Activated T-helper 17 cell treated with anti-CD3 and anti-CD28 coated beads, Interleukin-2, amount 50 U/mL, for 72 hours (primary cell): ENCODE measurements at places on chromosomes 16 and 17. TPM values are rescaled to one million over a fixed set of nuclear protein-coding genes. Genes with fewer than 3 reads are reported as not detected.
A peak's percentile ranks its signal among the peaks of the same experiment; 100 is the strongest.

DNA sequence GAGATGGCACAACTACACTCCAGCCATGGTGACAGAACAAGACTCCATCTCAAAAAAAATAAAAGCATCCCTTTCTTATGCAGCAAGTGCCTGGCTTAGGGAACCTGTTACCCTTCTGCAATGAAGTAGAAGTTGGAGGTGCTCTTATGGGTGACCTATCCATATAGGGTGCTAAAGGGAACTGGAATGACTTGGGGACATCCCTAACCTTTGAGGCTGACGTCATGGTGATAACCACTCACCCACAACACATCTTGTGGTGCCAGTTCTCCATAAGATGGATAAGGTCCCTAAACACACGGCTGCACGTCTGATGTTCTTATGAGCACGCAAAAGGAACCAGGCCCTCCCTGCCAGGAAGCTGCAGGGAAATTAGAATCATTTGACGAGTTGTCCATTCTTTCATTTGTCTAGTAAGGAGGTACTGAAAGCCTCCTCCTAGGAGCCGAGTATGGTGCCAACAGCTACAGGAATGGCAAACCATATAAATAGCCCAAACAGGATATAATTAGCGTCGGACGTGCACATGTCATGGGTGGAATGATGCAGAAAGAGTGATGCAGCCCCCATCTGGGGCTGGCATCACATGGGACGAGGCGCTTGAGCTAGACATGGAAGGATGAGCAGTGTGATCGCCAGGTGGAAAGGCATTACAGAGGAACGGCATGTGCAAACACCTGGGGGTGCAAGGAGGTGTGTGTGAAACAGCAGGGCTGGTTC lies 52.5 kb downstream of the ARHGAP27 start:
- H3K27me3 ChIP-seq, result peaks cover 5% of the 10 kb centered on the region
- ATAC-seq, result peak; percentile 28
- H3K27ac ChIP-seq, result no peak overlapping the region
- H3K4me3 ChIP-seq, result no peak overlapping the region
- H3K36me3 ChIP-seq, result no peaks in the 10 kb centered on the region

DNA sequence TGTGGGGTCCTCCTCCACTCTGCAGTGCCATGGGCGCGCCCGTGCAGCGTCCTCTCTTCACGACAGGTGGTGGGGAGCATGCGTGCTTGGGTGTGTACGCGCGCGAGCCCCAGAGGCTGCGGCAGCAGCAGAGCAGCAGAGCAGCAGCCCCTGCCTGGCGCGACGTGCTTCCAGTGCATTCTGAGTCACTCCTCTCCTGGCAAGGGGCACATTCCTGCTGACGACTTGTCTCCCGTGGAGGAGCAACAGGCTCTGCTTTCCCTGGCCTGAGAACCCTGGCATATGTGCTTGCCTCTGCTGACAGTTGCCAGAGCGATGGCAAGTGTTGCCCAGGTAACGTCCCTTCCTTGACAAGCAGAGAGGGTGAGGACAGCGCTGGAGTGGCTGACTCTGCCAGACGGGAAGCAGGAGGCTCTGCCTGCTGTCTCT lies 133.8 kb upstream of the PLCG2 start:
- H3K36me3 ChIP-seq, result no peaks in the 10 kb centered on the region
- H3K4me1 ChIP-seq, result peaks cover 13% of the 10 kb centered on the region
- no peak for ATAC-seq

DNA sequence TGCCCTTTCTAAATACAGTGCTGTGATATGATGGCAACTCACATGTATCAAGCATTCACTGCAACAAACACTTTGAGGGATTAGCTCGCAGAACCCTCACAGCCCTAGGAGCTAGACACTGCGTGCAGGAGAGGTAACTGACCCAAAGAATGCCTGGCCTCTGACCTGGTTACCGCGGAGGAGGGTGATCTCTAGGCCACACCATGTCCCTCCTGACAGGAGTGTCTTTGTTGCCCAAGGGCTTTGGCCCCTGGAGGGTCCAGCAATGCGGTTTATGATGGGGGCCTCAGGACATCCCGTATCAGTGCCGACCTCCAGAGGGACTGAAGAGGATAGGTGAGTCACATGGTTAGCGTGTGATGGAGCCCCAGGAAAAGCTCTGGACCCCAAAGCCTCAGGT lies 130.6 kb downstream of the MGAT5B start:
- H3K36me3 ChIP-seq, result no peaks in the 10 kb centered on the region
- H3K4me3 ChIP-seq, result peak overlapping the region; percentile 77
- H3K4me1 ChIP-seq, result peaks cover 24% of the 10 kb centered on the region
- ATAC-seq, result no peak
- no peaks in the 10 kb centered on the region for H3K27me3 ChIP-seq

DNA sequence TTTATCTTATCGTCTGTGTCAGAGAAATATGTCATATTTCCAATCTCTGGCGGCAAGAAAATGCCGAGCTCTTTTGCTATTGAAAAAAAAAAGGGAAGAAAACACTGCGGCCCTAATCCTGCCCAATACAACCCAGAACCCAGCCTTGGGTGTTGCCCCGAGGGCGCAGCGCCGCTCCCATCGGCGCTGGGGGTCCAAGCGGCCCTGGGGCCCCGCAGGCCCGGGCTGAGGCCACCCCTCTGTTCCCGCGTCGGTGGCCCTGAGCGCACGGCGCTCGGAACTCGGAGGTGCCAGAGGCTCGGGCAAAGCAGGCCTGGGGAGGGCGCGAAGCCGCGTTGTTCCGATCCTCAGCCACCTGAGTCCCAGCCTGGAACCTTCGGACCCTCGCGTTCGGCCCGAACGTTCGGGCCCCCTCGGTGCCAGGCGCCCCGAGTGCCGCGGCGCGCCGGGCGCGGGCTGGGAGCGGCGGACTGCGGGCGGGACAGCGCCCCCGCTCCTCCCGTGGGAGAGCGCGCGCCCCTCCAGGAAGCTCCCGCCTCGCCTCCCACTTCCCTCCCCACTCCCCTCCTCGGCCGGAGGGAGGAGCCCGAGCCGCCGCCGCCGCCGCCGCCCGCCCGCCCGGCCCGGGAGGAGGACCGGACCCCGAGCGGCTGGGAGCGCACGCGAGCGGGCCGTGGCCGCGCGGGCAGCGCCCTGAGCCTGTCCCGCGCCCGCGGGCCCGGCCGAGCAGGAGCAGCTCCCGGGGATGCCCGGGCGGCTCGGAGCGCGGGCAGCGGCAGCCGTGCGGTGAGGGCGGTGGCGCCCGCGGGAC lies at the start of gene CPNE2:
Gene CPNE2, plus strand, starts transcription at position 609 of the 811 bp plus-strand sequence. CDS start 18,160 bp downstream, outside the sequence.
- H3K4me3 ChIP-seq, result peak within 1 kb of the TSS; percentile 73
- peak; percentile 76 for ATAC-seq
- H3K27ac ChIP-seq, result no peak within 1 kb of the TSS
- H3K4me1 ChIP-seq, result no peaks in the 10 kb centered on the region
- H3K27me3 ChIP-seq, result no peaks in the 10 kb centered on the region
- H3K36me3 ChIP-seq, result no peaks in the 10 kb centered on the region

- H3K36me3 ChIP-seq, result no peaks in the 10 kb centered on the region
- H3K4me1 ChIP-seq, result no peaks in the 10 kb centered on the region
- no peak overlapping the region for H3K4me3 ChIP-seq
- ATAC-seq, result no peak
- H3K27ac ChIP-seq, result no peak overlapping the region
- H3K27me3 ChIP-seq, result peaks cover 17% of the 10 kb centered on the region
These were observed 5.0 kb downstream of the SLC6A2 start for GRCh38 chr16:55660828-55661227.

- H3K36me3 ChIP-seq, result no peaks in the 10 kb centered on the region
- no peak overlapping the region for H3K27ac ChIP-seq
- no peaks in the 10 kb centered on the region for H3K4me1 ChIP-seq
- H3K27me3 ChIP-seq, result no peaks in the 10 kb centered on the region
These were observed 9.6 kb upstream of the METTL16 start for GRCh38 chr17:2521257-2521656.

GRCh38 chr17:82023447-82024241 lies 539 bp downstream of the LRRC45 start:
- H3K36me3 ChIP-seq, result peaks cover 10% of the 10 kb centered on the region
- H3K27ac ChIP-seq, result no peak overlapping the region
- H3K4me3 ChIP-seq, result peak overlapping the region; percentile 90
- H3K4me1 ChIP-seq, result no peaks in the 10 kb centered on the region
- no peaks in the 10 kb centered on the region for H3K27me3 ChIP-seq

DNA sequence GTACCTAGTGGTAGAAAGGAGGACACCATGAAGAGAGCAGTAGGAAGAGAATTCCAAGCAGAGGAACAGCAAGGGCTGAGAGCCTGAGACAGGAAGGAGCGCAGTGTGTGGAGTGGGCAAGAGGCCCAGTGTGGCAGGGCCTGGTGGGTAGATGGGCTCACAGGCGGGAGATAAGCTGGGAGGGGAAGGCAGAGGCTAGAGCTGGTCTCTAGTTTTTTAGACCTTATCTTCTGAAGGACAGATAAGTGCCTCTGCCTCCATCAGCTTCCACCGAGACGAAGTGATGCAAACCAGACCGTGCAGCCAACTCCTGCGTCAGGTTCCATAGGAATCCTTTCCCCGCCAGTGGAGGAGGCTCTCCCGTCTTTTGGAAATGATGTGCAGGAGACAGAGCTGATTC lies 33.6 kb downstream of the CDH1 start:
- no peak for ATAC-seq
- peaks cover 4% of the 10 kb centered on the region for H3K27me3 ChIP-seq
- no peak overlapping the region for H3K27ac ChIP-seq
- H3K36me3 ChIP-seq, result no peaks in the 10 kb centered on the region

GRCh38 chr16:82631701-82632685 lies 5.2 kb downstream of the CDH13 start:
- H3K4me1 ChIP-seq, result peaks cover 3% of the 10 kb centered on the region
- peaks cover 28% of the 10 kb centered on the region for H3K27me3 ChIP-seq
- ATAC-seq, result no peak
- H3K27ac ChIP-seq, result no peak overlapping the region
- no peak overlapping the region for H3K4me3 ChIP-seq

DNA sequence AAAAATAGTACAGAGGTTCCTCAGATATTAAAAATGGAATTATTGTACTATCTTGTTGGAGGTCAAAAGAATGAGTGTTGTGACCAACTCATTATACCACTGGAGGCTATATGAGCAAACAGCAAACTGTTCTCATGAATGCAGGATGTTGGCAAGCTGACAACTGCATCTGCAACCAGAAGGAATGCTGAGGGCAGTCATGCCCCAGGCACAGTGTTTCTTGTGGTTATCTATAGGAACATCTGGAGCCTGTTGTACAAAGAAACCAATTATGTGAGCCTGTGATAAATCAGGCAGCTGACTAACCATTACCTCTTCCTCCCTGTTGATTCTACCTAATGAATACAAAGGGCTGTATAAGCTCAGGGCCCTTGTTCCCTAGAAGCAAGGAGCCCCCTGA lies 2057.1 kb downstream of the TP53TG3F start:
- H3K36me3 ChIP-seq, result no peaks in the 10 kb centered on the region
- H3K27ac ChIP-seq, result no peak overlapping the region
- no peaks in the 10 kb centered on the region for H3K4me1 ChIP-seq
- no peaks in the 10 kb centered on the region for H3K27me3 ChIP-seq
- no peak overlapping the region for H3K4me3 ChIP-seq

DNA sequence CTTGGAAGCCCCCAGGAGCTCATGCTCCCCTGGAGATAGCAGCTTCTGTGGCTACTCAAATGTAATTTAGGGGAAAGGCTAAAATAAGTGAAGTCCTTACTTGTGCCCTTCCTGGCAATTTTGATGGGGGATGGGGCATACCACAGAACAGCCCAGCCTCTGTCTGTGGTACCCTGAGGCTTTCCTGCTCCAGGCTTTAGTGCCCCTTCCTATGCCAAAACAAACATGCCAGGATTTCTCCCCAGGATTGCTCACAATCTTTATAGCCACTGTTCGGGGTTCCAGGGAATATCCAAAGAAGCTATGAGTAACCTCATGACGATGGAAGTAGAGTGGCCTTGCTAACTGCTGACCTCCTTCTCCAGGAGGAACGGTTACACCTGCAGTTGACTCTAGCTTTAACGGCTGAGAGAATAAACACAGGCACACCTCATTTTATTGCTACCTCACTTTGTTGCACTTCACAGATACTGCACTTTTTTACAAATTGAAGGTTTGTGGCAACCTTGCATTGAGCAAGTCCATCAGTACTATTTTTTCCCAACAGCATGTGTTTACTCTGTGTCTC lies 24.9 kb downstream of the CCL4 start:
- H3K4me1 ChIP-seq, result no peaks in the 10 kb centered on the region
- no peak overlapping the region for H3K4me3 ChIP-seq
- no peak for ATAC-seq
- H3K36me3 ChIP-seq, result no peaks in the 10 kb centered on the region
- H3K27ac ChIP-seq, result no peak overlapping the region
- H3K27me3 ChIP-seq, result peaks cover 30% of the 10 kb centered on the region

DNA sequence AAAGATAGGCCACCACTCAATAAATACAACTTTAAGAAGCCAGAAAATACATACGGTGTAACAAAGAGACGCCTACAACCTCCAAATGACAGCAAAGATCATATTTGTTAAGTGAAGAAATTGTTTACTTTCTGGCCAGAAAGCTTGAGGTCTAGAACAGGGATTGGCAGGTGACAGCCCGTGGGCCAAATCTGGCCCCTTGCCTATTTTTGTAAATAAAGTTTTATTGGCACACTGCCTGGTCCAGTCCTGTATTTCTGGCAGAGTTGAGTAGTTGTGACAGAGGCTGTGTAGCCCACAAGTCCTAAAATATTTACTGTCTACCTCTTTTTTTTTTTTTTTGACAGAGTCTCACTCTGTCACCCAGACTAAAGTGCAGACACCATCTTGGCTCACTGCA lies 3.4 kb upstream of the CLEC19A start:
- H3K4me1 ChIP-seq, result peaks cover 4% of the 10 kb centered on the region
- H3K36me3 ChIP-seq, result no peaks in the 10 kb centered on the region
- H3K27me3 ChIP-seq, result peaks cover 9% of the 10 kb centered on the region
- ATAC-seq, result no peak
- no peak overlapping the region for H3K4me3 ChIP-seq

- H3K36me3 ChIP-seq, result no peaks in the 10 kb centered on the region
- no peaks in the 10 kb centered on the region for H3K4me1 ChIP-seq
- H3K4me3 ChIP-seq, result no peak overlapping the region
- H3K27me3 ChIP-seq, result no peaks in the 10 kb centered on the region
- ATAC-seq, result no peak
These were observed 117.1 kb upstream of the COX10 start for GRCh38 chr17:13952009-13952750.

DNA sequence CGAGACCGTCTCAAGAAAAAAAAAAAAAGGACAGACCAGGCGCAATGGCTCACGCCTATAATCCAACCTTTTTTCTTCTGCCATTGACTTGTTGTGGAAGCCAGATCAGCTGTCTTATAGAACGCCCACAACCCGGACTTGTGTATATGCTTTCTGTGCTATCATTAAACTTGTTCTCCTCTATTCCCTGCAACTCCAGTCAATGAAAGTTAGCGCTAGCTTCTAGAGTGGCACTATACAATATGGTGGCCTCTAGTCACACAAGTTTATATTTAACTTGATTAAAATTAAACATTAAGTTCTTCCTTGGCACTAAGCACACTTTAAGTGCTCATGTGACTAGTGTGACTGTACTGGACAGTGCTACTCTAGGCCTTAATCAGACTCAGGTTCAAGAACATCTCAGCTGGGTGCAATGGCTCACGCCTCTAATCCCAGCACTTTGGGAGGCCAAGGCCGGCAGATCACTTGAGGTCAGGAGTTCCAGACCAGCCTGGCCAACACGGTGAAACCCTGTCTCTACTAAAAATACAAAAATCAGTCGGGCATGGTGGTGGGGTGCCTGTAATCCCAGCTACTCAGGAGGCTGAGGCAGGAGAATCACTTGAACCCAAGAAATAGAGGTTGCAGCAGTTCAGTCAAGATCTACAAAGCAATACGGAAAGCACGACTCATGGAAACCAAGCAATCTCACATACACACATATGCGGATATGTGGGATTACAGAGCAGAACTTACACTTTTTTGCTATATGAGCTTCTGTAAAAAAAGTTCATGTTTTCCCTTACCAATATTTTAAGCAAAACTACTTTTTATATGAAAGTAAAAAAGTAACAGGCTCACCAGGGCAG lies 18.8 kb upstream of the GLG1 start:
- peak overlapping the region; percentile 56 for H3K4me3 ChIP-seq
- H3K4me1 ChIP-seq, result peaks cover 26% of the 10 kb centered on the region
- peaks cover 100% of the 10 kb centered on the region for H3K36me3 ChIP-seq
- peak; percentile 31 for ATAC-seq
- H3K27me3 ChIP-seq, result no peaks in the 10 kb centered on the region
- H3K27ac ChIP-seq, result peak overlapping the region; percentile 91

Gene PPP1R27
- not detected for total RNA-seq

Gene TEX14
- total RNA-seq, result 0.32 TPM
